ENCODE measurements at places on chromosomes 11 and 22.

DNA sequence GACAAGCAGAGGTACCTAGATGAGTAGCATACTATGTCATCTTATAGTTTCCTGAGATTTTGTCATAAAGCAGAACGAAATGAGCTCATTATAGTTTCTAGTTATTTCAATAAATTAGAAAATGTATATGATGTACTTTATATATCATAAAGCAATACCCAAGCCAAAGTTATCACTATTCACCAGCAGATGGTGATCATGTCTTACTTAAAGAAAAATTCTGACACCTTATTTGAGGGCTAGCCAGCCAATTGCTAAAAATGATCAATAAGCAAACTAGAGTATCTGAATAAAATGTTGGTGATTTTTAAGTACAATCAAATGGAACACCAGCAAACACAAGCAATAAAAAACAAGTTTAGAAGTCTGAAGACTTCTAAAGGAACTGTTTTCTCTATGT is 44.1 kb downstream of the RSF1 start:
- no peak for DNase-seq

- no peak for DNase-seq
These were observed 6.6 kb upstream of the KRTAP5-6 start for GRCh38 chr11:1690167-1691025.

- DNase-seq = no peak
These were observed 861.2 kb downstream of the OPCML start for GRCh38 chr11:132670921-132671675.

GRCh38 chr11:15216678-15217077 is 102.0 kb downstream of the INSC start:
- no peak for DNase-seq

GRCh38 chr11:80136991-80137390 is 696.2 kb upstream of the TENM4 start:
- DNase-seq = no peak

- no peak for DNase-seq
These were observed 175.7 kb upstream of the CADM1 start for GRCh38 chr11:115679945-115680344.

DNA sequence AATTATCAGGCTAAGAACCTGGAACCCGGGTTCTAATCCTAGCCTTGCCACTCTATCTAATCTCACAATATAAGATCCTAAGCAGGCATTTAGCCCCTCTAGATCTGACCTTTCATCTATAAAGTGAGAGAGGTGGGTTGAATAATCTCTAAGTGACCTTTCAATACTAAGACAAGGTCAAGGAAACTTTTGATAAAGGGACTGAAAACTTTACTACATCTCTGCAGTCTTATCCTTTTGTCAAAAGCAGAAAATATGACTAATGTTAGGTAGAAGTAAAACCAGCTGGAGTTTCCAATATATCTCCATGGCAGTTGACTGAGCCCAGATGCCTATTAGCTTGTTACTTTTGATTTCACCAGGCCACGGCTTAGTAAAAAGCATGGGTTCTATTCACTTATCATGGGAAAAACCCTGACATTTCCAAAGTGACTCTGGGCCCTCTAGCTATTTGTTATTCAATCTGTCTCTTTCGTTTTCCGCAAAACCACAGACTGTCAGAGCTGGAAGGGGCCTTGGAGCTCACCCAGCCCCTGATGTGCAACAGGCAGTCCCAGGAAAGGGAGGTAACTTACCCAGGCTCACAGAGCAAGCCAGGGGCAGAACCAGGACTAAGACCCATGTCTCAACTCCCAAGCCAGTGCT is 75.8 kb downstream of the RAB30 start:
- no peak for DNase-seq

DNA sequence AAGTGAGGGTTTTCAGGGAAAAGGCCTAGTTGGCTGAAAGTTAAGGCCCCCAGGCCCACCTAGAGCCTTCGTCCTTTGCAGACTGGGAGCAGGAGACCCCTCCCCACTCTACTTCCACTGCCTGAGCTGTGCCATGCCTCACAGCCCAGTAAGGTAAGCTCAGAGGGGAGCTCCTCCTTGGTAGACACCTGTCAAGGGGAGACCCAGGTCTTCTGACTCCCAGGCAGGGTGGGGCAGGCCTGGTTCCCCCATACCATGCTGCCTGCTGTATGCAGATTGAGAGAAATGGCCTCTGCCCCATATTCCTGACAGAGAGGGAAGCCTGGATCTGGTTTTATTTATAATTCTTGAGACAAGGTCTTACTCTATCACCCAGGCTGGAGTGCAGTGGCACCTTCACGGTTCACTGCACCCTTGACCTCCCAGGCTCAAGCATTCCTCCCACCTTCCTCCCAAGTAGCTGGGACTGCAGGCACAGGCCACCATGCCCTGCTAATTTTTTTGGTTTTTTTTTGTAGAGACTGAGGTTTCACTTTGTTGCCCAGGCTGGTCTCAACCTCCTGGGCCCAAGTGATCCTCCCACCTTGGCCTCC is 697 bp downstream of the RAB36 start:
- no peak for DNase-seq

- no peak for DNase-seq
These were observed 49.3 kb downstream of the WNT11 start for GRCh38 chr11:76156971-76157427.

GRCh38 chr11:5336331-5336730 is 7.0 kb downstream of the OR51B5 start:
- DNase-seq = no peak

DNA sequence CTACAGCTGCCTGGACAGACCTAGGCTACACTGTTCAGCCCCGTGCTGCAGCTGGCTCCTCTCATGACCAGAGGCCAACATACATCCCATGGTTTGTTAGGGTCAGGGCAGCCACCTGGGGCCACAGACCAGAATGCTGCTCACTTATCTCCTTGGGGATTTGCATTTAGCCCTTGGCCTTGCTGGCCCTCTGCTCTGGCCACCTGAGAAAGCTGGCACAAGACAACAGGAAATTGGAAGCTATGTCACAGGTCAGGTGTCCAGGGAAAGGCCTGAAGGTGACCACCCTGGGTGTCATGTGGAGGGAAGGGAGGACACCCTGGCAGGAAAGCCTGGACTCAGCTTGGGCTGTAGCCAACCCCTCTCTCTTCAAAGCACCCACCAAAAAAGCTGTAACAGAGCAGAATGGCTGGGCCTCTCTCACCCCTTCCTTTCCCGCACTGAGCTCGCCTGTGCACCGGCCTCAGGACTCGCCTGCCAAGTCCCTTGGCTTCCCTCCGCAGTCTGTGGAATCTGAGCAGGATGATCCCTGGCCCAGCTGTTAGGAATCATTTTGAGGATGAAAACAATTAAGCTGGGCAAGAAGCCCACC is 86.3 kb downstream of the SNX19 start:
- DNase-seq = no peak

DNA sequence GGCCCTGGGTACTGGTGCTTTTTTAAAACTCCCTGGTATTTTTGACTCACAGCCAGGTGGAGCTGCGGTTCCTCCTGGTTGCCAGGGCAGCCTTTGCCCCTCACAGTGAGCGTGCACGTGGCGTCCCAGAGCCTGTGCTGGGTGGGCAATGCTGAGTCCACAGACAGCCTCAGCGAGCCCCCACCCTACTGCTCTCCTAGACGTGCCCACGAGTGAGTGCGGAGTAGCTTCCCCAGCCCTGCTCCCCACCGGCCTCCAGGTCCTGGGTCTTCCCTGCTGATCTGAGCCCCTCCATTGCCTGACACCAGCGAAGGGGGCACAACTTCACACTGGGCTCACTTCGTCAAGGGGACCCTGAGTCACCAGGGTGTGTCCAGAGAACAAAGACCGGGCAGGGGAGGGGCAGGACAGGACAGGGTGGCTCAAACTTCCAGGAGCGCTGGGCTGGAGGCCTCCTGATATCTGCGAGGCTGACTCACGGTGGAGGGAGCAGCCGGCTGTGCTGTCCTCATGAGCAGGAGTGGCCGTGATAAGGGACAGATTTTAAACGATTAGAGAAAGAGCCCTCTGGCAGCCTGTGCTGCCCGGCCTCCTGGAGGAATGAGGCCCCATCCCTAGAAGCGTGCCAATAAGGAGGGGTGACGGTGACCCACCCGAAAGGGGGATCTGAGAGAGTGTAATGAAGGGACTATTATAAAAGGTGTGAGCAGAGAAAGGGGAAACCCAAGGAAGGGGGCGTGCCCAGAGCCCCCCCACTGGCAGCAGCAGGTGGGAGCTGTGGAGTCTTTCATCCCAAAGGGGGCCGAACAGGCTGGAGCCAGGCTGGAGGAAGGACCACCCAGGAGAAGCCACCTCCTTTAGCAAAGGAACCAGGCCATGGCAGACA is 129.3 kb upstream of the FGF3 start:
- DNase-seq = no peak

DNA sequence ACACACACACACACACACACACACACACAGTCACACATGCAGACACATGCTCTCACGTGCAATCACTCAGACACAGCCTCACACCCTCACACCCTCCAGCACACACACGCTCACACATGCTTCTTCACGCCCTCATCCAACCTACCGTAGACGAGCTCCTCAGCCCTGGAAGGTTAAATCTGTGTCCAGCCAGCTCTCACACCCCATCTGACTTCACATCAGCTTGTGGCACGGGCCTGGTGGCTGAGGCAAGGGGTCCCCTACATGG is 1.3 kb upstream of the SCUBE1 start:
- no peak for DNase-seq

- DNase-seq = no peak
These were observed 2.2 kb upstream of the KMT2A start for GRCh38 chr11:118434123-118434552.

DNA sequence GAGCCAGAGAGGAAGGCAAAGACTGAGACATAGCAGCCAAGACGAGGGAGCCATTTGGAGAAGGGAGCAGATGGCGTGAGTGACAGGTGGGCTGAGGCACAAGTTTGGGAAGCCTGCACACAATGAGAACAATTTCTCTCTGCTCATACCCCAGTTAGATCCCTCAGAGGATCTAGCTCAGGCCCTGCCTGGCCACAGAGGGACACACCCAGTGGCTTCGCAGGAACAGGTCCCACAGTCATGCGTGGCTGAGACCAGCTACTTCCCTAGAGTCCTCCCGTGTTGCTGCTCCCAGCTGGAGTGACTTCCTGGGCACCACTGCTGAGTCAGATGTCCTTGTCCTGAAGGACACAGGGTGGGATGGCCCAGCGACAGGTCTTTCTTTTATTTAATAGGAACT is 33.4 kb upstream of the LYVE1 start:
- no peak for DNase-seq

Data from KG1 (cell line).